HepG2 (cell line): ENCODE measurements at places on chromosomes 7 and 10.

- DNase-seq: no peak
Measured at GRCh38 chr10:119872610-119872859, at the start of gene MCMBP. Gene MCMBP (minus strand): TSS chr10:119872843. CDS start chr10:119872584, 259 bp downstream.

GRCh38 chr10:91596825-91597196 lies 36.1 kb downstream of the PPP1R3C start:
- no peak for DNase-seq

- DNase-seq: no peak
Measured at GRCh38 chr7:123961771-123962170, 36.7 kb downstream of the SPAM1 start.

DNA sequence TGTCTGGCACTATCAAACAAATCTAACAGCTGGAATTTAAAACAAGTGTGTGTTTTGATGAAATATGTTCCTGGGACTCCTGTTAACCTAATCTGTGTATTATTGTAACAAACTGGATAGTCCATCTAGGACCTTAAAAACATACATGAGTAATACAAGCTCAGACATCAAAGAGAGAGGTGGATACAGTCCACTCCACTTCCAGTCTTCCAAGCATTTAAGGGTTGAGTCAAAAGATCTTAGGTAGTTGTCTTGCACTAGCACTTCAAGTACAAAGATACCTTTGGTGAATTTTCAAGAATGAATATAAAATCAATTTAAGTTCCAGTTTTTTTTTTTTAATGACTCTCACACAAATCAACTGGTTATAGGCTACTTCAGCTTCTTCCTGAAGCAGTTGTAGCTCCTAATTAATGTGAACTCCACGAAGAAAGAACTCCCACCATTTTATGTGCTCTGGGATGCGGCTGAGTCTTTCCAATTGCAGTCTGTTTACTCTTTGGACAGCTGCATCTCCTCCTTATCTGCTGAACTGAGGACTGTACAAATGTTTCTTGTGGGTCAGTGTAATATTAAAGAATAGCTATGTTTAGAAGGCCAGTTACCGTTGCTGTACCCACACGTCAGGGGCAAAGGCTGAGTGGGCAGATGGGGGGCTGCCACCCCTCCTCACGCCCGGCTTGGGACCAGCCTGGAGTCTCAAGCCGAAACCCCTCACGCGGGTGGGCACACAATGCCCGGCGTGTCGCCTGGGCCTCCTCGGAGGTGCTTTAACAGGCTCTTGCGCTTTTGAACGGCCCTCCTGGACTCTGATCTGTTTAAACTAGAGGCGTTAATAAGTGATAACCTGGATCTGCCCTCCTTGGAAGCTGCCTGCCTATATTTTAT lies 2.9 kb upstream of the IGF2BP3 start:
- DNase-seq: peak; percentile 32

DNA sequence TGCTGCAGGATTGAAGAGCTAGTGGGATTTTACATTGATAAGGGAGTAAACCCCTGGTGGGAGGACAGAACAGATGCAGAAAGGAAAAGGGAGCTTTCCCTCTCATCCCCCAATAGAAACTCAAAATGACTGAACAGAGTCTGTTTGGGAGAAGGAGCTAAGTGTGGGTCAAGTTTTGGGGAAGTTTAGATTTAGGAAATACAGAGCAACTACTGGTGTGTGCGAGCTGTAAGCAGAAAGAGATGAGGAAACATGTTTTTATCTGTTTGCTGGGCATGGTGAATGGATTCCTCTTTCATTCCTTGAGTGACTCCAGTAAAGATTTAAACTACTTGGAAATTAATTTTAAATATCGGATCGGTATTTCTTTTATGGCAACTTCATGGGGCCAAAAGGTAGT lies 132.7 kb downstream of the AOAH start:
- DNase-seq: no peak

- DNase-seq: no peak
Measured at GRCh38 chr7:111172564-111173257, 81.8 kb downstream of the LRRN3 start.

DNA sequence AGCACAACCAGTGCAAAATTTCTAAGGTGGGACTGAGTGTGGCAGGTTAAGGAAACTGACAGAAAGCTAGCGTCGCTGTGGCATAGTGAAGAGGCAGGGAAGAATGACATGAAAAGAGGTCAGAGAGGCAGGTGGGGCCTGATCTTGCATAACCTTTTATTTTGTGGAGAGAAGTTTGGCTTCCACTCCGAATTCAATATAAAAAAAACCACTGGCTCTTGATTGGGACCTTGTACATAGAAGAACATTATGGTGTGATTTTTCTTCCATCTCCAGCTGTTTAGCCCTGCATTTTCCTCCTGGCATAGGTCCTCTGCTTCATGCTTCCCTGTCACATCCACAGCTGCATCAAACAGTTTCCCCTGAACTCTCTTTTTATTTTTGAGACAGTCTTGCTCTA lies 170.5 kb upstream of the MEOX2 start:
- DNase-seq: no peak

GRCh38 chr7:151984612-151985011 lies 28.4 kb downstream of the GALNTL5 start:
- peak; percentile 5 for DNase-seq

DNA sequence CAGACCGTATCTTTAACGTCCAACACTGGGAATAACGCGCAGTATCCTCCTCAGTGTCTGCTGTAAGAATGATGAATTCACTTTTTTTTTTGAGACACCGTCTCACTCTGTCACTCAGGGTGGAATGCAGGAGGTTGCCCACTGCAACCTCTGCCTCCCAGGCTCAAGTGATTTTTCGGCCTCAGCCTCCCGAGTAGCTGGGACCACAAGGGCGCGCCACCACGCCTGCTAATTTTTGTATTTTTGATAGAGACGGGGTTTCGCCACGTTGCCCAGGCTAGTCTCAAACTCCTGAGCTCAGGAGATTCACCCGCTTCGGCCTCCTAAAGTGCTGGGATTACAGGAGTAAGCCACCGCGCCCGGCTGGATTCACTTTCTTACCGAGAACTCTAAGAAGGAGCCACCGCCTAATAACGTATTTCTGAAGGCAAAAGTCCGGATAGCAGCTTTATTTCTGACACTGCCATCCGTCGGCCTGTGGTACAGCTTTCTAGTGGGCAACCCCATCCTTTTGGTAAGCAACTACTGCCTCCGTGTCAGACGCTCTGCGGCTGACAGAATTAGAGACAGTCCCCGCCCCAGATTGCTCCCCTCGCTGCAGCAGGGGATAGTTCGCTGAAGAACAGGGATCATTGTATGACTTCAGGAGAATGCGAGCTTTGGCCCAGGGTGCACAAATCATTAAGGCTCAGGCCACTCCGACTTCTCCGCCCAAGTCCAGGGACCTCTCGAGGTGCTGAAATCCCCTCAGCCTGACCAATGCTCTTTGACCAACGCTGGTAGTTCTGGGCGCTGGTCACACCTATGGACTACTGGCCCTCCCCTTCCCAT lies 662 bp downstream of the POLR3A start:
- peak; percentile 84 for DNase-seq

GRCh38 chr10:95542761-95543160 lies 18.4 kb downstream of the SORBS1 start:
- DNase-seq: no peak

DNA sequence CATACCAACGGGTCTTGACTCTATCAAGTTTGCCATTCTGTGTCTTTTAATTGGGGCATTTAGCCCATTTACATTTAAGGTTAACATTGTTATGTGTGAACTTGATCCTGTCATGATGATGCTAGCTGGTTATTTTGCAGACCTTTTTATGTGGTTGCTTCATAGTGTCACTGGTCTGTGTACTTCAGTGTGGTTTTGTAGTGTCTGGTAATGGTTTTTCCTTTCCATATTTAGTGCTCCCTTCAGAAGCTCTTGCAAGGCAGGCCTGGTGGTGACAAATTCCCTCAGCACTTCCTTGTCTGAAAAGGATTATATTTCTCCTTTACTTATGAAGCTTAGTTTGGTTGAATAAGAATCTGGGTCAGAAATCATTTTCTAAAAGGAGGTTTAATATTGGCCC lies 135.1 kb upstream of the LANCL2 start:
- no peak for DNase-seq

DNA sequence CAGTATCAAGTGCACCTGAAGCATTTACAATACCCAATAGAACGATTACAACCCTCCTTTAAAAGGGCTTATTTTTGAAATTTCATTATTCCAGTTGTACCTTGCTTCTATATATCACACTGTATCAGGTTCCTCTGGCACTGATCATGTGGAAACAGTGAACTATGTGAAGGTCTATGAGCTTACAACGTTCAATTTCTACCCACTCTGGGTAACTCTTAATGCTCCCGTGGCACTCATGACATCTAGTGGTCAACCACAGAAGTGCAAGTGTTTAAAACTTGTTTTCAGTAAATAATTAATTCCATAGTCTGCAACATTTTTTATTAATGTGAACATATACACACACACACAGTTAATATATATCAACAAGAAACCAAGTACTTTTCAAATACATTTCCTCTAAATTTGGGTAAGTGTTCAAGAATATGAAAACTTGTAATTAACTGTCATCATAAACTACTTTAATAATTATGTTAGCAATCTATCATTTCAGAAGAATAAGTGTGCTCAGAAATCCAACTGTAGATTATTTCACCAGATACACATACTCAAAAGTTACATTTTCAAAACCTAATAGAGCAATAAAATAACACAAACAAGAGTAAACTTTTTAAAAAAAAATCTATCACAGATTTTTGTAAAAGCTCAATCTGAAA lies 61.0 kb downstream of the MPP7 start:
- peak; percentile 53 for DNase-seq

- no peak for DNase-seq
Measured at GRCh38 chr7:66033471-66034385, 41.9 kb upstream of the ASL start.

DNA sequence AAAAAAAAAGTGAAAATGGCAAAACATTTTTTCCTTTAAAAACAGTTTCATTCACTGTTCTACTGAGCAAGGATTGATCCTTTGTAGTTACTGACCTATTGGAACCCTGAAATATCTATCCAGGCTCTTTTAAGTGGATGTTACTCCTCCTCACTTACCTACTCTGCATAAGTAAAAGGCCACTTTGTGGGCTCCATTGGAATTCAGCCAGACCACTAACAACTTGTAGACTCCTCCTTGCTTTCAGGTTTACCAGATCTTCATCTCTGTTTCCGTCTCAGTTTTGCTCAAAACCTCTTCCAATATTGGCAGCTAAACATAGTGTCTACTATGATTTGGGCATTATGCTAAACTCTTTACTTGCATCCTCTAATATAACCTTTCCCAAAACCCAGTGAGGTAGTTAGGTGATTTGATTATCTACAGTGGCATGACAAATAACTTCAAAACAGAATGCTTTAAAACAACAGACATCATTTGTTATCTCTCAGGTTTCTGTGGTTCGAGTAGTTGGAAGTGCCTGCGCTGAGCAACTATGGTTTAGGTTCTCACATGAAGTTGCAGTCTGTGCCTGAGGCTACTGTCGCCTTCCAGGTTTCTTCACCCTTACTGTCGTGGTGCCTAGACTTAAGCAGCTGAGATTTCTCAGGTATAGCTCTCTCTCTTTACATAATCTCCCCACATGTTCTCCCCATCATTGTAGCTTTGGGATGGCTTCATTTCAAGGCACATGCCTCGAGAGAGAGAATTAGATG lies 698.2 kb downstream of the REEP3 start:
- DNase-seq: no peak

DNA sequence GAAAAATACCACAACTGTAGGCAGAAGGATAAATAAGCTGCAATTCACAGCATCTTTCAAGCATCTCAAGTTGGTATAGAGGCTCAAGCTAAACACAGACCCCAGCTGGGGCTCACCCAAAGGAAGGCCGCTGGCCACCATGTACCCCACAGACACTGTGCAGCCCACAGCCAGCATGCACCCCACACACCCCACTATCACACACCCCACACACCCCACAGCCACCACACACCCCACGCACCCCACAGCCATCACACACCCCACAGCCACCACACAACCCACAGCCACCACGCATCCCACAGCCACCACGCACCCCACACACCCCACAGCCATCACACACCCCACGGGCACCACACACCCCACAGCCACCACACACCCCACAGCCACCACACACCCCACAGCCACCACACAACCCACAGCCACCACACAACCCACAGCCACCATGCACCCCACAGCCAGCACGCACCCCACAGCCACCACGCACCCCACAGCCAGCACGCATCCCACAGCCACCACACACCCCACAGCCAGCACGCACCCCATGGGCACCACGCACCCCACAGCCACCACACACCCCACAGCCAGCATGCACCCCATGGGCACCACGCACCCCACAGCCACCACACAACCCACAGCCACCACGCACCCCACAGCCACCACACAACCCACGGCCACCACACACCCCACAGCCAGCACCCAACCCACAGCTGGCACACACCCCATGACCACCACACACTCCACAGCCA lies 214.7 kb downstream of the DNAJB6 start:
- no peak for DNase-seq

DNA sequence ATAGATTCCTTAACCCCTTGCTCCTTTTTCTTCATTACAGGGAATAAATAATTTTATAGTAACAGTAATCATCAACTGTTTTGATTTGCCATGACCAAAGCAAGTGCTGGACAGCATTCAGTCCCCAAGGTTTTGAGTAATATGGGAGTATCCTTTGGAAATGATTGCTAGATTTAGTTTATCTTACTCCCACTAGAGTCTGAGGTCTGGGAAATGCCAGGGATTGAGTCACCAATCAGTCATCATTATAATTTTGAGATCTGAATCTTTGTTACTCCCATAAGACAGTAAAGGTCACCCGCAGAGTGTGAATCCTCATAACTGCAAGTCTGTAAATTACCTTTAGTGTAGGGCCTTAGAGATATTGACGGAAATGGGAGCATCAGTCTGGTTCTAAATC lies 133.7 kb upstream of the SEMA3E start:
- DNase-seq: no peak

GRCh38 chr7:99030951-99031350 lies 113.0 kb downstream of the SMURF1 start:
- no peak for DNase-seq

GRCh38 chr10:124683814-124684213 lies 60.4 kb downstream of the FAM53B start:
- no peak for DNase-seq

DNA sequence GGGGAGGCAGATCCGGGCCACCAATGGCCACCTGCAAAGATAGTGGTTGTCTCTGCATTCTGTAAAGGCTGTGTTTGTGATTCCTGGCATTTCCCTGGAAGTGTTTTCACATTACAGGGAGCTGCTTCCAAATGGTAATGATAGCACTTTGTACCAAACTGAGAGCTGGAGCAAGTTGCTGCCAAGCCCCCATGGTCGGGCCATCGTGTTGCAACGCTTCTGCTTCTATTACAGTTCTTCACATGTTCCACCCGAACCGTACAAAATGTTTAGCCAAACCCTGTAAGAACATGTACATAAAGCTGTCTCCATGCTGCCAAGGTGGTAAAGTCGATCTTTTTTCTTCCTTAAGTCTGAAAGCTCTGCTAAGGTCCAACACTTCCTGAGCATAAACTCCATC lies 397.7 kb upstream of the NFE2L3 start:
- DNase-seq: no peak

- no peak for DNase-seq
Measured at GRCh38 chr10:110805292-110805691, 66.4 kb upstream of the PDCD4 start.
